Keratinocyte (primary cell): ENCODE measurements at places on chromosomes 4 and X. TPM values are rescaled to one million over a fixed set of nuclear protein-coding genes. Genes with fewer than 3 reads are reported as not detected.

Gene ZFYVE28
- 0.16 to 0.72 TPM (median 0.33 TPM) in 3 replicates for polyA plus RNA-seq

Gene TEC
- 0.20 to 0.39 TPM (median 0.26 TPM) in 3 replicates for polyA plus RNA-seq

Gene NEXMIF
- under 0.01 to 0.01 TPM (median 0.01 TPM) in 3 replicates for polyA plus RNA-seq

Gene F8A2
- not detected in 3 replicates for polyA plus RNA-seq

Gene HSFX4
- not detected in 3 replicates for polyA plus RNA-seq
